ENCODE measurements at places on chromosomes 1 and 21.

- DNase-seq, result no peak
These were observed 113.2 kb downstream of the LRRC53 start for GRCh38 chr1:74399249-74399648.

DNA sequence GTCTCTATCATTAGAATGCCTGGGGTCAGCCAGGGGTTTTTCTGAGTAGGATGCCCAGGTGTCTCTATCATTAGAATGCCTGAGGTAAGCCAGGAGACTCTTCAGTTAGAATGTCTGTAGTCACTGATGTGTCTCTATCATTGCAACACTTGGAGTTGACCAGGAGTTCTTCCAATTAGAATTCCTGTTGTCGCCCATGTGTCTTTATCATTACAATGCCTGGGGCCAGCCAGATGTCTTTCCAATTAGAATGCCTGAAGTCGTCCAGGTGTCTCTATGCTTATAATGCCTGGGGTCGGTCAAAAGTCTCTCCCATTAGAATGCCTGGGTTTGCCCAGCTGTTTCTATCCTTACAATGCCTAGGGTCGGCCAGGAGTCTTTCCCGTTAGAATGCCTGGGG lies 55.8 kb downstream of the RNF187 start:
- no peak for DNase-seq

DNA sequence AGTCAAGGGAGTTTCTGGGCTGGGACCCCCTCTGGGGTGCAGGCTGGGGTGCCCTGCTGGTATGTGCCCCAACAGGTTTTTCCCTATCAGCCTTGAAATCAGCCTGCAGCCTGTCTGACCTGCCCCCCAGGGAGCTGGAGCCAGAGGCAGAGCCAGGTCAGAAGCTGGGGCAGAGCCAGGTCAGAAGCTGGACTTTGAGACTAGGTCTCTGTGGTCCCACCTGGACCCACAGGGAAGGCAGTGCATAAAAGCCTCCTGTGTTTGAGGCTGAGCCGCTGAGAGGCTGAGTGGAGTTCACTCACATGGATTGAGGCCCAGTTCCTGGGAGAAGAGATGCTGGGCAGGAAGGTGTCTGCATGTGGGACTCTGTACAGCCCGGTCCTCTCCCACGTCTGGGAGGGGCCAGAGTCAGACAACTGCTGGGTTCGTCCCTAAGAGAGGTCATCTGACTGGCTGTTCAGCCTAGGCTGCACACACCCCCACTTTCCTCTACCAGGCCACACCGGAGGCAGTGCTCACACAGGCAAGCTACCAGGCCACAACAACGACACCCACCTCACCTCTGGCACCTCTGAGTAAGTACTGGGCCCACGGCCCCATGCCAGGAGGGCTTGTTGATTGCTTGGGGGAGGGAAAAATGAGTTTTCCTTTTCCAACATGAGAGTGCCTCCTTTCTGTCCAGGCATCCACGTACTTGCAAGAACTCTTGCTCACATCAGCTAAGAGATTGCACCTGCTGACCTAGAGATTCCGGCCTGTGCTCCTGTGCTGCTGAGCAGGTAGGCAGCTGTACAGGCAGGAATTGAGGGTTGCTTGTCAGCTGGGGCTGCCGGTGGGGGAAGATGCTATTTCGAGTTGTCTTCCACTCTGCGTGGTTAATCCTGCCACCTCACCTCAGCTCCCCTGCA lies at the start of gene ANXA9:
Gene ANXA9, plus strand, starts transcription at position 488 of the 908 bp plus-strand sequence. CDS start 814 bp downstream, outside the sequence.
- no peak for DNase-seq

DNA sequence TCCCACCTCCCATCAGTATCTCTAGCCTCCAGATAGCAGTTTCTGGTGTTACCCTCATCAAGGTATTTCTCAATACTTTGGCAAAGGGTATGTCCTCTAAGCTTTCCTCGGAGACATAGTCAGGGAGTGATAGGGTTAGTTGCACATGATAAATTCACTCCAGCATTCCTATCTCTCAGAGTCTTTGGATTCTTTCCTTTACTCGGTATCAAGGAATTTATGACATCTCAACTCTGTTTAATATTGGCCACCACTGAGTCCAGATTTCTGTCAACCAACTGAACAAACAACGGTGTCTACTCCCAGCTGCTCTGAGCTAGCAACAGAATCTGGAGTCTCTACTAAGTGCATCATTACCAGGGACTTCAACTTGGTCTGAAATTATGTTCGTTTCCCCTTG lies 233.4 kb downstream of the TM2D1 start:
- DNase-seq, result no peak

DNA sequence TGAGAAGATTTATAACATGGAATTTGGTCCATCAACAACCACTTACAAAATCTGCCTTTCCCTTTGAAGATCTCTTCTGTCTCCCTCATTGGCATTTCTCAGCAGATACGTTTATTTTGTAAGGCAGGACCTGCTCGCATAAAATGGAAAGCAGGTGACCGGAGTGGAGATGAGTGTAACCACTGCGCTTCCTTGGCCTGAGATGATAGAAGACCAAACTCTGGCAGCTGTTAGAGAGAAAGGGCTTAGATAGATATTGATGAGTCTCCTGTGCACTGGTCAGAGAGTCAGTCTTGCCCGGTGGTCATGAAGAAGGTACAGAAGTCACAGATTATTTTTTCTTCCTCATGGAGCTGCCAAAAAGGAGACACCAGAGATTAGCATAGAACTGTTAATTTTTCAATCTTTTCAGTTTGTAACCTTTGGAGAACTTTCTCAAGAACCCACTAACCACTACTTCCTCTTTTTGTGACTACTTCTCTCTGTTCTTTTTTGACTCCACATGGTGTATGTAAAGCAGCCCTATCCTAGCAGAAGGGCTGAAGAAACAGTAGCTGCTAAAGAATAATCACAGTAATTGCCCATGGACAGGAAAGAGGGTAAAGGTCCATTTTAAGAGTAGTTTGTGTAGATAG lies 47.6 kb downstream of the FCRL3 start:
- no peak for DNase-seq
